ENCODE measurements at places on chromosomes 11 and 22.

GRCh38 chr11:70265341-70265740 lies 5.1 kb upstream of the PPFIA1 start:
- DNase-seq, result no peak

- DNase-seq, result no peak
These were observed 668.0 kb downstream of the BRD1 start for GRCh38 chr22:49159711-49160110.

DNA sequence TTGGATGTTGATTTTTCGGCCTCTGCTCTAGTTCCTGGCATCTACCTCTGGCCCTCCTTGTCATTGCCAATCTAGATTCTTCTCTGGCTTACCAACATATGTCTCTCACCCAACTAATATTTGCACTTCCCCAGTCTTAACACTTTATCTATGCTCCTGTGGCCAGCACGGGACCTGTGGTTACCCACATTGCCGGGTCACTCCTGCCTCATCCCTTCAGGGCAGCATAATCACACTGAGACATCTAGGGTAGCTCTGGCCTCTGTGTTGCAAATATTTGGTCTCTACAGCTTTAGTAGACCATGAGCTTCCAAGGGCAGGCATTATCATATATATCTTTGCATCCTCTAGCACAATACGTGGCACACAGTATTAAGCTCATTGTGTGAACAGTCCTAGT lies 182.0 kb upstream of the ARHGAP20 start:
- no peak for DNase-seq

DNA sequence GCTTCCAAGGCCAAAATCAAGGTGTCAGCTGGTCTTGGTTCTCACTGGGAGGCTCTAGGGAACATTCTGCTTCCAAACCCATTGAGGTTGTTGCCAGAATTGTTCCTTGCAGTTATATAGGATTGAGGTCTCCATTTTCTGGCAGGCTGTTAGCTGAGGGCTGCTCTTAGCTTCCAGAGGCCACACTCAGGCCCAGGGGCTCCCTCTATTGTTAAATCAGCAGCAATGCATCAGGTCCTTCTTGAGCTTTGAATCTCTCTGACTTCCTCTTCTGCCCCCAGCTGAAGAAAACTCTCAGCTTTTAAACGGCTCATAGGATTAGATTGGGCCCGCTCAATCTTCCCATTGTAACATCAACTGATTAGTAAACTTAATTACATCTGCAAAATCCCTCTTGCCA lies 39.3 kb upstream of the BSX start:
- DNase-seq, result no peak

- no peak for DNase-seq
These were observed 15.5 kb upstream of the TMPRSS5 start for GRCh38 chr11:113721462-113722066.

GRCh38 chr11:12810568-12810894 lies 136.3 kb downstream of the TEAD1 start:
- no peak for DNase-seq

DNA sequence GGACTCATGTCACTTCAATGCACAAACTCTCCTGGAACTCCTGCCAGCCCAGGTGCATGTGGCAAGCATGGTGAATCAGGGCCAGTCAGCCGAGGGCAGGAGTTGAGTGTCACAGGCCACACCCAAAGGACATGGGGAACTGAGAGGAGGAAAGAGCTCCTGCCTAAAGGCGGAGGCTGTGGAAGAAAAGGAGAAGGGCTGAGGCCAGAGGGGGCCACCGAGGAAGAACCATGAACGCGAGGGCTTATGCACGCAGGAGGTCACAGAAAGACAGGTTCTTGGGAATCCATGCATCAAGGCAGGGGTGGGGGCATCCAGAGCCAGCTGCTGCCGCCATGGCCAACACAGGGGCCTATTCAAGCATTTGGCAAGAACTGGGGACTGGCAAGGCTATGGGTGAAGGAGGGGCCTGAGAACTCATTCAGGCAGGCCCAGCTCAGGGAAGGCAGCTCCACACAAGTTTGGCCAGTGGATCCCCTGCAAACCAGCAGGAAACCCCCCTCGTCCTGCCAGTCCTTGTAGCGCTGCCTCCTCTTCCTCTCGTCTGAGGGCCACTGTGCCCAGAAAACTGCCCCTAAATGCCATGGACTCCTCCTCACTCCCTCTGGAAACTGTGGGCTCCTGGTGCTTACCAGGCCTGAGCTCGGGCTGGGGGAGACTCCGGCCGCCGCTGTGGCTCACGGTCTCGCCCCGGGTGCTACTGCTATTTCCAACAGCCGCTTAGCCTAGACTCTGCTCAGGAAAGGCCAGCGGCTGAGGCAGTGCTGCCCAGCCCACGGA lies 15.4 kb downstream of the PPM1F start:
- DNase-seq, result no peak

- DNase-seq, result no peak
These were observed 160.5 kb downstream of the DDX10 start for GRCh38 chr11:108825381-108825780.

GRCh38 chr11:29527391-29527936 lies 489.4 kb downstream of the KCNA4 start:
- DNase-seq, result peak; percentile 93

GRCh38 chr11:19552161-19552560 lies 160.5 kb upstream of the NAV2 start:
- no peak for DNase-seq

DNA sequence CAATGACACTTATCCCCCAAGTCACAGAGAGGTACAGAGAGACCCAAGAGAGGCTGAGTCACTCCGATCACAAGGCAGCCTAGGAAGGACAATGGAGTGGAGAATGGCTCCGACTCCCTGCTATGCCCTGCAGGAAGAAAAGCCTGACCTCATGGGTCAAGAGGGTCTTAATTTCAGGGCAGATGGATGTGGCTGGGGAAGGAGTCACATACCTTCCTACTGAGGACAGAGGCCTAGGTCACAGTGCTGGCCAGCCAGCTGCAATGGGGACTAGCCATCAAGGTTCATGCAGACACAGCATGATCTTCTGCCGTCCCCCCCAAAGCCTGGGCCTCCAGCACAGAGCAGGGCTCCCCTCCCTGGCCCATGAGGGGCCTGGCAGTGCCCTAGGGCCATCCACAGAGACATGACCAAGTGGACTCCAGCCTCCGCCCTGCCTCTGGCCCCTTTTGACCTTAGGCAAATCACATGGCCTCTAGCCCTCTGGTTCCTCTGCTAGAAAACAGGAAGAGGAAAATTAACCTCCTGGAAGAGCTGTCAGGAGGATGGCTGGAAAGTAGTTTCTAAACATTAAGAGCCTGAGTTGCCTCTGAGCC lies 1.8 kb downstream of the ARRB1 start:
- no peak for DNase-seq

- DNase-seq, result no peak
These were observed 47.6 kb downstream of the GGTLC2 start for GRCh38 chr22:22691716-22692701.

GRCh38 chr22:10780281-10780680 lies 4747.7 kb upstream of the OR11H1 start:
- no peak for DNase-seq

DNA sequence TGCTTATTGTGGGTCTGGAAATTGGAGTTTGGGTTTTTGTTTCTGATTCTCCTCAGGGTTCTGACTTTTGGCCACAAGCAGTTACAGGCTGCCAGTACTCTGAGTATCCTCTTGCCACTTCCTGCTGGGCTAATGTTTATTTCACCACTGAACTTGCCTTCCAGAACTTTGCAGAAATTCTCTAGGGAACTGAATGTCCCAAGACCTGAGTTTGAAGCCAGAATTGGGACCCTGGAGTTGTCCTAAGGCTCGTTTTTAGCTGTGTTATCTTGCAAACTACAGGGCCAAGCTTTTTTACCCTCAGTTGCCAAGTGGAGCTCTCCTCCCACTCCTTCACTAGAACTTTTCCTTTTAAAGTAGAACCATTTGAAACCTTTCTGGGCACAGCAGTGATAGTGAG lies 89.9 kb downstream of the FAT3 start:
- DNase-seq, result no peak

GRCh38 chr11:126991596-126991995 lies 9.0 kb downstream of the KIRREL3 start:
- no peak for DNase-seq
